ENCODE measurements at places on chromosomes 12 and 14. TPM values are rescaled to one million over a fixed set of nuclear protein-coding genes. Genes with fewer than 3 reads are reported as not detected.

The RBM19 gene
- 18.4 TPM for total RNA-seq

The NOVA1 gene
- 58.3 TPM for total RNA-seq

The TUNAR gene
- total RNA-seq = 5.8 TPM

The PTHLH gene
- total RNA-seq = not detected

The SERPINA9 gene
- total RNA-seq = not detected

The PEBP1 gene
- 266 TPM for total RNA-seq

The ATG14 gene
- 22.6 TPM for total RNA-seq

The CLEC2A gene
- total RNA-seq = not detected

The E2F7 gene
- total RNA-seq = 1.4 TPM

The AMIGO2 gene
- 8.1 TPM for total RNA-seq

The TTC9 gene
- 22.9 TPM for total RNA-seq

The ARMH4 gene
- total RNA-seq = 99.4 TPM

DNA sequence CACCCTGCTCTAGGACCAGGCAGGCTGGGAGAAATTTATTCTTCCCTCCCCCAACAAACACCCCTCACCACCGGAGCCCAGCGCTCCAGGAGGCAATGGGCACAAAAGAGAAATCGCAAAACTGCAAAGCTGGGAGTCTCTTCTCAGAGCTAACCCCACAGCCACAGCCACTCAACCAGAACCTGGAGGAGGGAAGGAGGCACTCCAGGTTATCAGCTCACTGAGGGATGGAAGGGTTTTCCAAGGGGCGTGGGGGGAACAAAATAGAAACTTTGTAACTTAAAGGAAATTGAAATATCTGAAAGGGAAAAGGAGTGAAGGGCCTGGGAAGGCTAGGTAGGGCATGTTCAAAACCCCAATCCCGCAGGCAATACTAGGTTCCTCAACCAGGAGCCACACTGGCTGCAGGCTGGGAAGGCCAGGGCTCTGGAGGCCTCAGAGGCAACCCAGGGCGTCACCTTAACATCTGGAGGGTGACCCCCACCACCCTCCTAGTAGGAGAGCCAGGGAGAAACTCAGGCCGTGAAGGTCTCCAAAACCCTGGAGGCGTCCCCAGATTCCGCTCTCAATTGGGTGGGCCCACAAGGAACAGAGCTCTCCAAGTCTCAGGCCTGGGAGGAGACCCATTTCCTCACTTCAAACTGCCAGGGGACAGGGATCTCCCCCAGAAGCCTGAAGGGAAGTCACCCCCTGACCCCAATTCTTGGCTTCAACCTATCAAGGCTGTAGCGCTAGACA, 3.2 kb downstream of the KDM2B start:
- no peak for DNase-seq

DNA sequence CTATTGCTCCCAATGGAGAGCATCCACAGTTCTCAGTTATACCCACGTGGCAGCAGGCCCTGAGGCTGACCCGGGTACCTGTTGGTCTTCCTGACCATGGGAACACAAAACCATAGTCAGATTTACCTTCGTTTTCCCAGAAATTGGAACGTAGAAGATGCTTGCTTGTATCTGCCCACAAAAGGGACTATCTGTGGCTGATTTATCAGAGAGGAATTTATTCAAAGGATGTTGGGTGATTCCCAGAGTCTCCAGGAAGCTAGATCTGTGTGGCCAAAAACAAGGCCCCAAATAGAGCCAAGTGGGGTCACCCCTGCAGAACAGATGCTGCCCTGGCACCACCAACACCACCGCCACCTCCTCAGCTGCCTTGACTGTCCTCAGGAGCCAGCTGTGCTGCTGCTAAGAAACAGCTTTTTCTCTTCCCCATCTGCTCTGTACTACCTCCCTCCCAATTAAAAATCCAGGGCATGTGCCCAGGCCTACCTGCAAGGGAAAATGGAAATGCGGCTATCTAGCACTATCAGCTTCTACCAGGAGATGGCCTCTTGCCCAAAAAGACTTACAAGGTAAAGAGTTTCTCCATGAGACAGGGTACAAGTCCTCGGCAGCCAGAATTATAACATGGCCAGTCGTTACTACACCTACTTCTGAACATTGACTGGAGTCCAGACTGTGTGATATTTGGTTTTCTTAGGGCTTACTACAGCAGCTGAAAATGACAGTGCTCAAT, 128.6 kb upstream of the PLEKHG7 start:
- DNase-seq = no peak

DNA sequence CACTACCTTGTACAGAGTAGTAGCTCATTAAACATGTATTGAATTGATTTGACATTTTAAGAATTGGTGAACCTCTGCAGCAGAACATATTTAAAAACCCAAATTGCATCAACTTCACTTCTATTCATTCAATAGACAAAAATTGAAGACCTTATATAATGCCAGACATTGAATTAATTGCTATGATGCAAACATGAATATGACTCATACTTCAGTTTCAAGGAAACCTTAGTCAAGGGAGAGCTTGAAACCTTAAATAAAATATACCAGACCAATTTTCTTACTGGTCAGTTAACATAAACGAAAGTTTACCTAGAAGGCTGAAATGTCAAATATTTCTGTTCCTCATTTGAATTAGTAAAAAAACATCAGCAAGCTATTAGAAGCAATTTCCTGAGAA, 5.0 kb upstream of the MGAT4C start:
- no peak for DNase-seq

DNA sequence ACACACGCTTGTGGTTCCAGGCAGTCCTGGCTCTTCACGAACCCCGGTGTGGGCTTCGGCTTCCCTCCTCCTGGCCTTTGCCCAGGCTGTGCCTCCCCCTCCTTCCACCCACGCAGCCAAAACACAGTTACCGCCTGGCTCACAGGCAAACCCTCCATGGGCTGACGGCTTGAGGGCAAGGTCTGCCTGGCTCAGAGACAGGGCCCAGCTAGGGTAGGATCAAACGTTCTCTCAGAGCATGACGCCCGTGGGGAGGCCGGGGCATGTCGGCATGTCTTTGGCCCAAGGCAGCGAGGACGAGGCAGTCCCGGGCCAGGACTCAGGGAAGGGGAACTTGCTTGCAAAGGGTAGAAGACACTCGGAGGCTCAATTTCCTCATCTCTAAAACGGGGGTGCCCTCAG, 2.1 kb downstream of the SLC25A47 start:
- DNase-seq = no peak

DNA sequence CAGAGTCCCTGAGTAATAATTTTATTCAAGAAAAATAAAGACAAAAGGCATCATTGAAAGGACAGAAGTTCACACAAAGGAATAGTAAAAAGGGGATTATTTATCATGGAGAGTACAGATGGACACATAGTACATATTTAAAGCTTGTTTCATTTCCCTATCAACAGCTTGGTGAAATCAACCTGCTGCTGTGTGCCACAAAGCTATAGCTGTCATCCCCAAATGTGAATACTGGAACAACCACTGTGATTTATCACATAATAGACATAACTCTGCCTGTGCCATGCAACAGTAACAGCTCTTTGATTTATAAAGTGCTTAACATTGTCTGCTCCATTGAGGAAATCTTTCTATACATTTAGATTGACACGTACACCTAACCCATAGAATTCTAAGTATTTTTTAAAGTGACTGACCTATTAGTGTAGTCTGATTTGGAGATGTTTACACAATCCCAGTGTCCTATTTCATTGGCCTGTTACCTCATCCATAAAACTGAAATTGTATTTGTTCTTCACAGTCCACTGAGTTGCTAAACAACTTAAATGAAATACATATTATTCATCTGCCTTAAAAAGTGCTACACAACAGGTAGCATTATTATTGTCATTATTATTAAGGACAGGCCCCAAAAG, 3.3 kb downstream of the NEMF start:
- DNase-seq = no peak

DNA sequence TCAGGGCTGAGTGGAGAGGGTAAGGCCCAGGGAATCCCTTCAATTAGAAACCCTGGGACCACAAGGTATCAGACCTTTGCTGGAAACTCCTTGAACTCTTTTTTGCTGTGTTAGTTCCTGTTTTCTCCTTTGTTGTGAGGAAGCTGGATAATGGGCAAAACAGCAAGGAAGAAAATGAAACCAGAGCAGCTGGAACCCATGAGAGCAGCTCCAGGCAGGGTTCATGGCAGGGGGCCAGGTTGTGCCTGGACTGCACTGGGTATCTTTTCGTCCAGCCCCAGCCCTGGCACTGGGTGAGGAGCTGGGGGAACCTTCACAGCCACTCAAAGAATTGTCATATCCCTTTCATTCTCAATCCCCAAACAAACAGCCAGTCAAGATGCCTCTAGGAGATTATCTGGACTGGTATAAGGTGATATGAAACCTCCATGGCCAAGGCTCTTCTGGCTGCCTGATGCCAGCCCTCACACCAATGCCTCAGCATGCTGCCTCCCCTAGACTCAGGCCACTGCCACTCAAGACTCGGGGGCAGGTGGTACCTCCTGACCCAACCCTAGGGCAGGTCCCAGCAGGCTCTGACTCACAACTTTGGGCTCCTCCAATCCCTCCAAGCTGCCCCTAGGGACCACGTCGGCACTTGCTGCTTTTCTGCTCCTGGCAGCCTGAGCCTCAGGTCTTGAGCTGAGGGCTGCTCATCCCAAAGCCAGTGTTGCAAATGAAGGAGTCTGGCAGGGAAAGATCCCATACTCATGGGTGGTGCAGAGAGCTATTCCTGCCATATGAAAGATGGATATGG, 16.5 kb downstream of the FAM186B start:
- no peak for DNase-seq

DNA sequence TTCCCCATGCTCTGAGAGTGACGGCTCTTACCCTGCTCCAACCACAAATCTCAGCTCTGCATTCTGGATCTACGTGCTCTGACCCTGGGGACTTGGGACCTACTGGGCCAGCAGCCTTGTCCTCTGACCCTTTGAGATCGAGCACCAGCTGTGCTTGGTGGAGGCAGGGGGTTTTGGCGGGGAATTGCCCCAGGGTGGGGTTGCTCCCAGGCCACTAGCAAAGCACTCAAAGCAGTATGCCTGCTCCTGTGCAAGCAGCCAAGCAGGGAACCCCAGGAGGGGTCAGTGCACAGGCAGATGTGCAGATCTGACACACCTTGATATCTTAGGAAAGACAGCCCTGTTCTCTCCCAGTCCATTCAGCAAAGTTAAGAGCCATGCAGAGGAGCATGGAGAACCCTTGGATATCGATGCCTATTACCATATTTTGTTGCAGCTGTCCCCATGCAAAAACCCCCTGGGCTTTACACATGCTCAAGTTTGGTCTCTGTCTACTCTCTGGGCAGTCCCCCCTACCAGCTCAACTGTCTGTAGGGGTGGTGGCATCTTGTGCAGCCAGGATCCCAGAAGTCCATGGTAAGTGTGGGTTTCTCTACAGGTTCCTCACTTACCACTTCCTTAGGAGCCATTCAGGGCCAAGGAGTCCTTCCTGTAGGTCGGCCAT, 319.0 kb downstream of the TMTC2 start:
- DNase-seq = no peak

DNA sequence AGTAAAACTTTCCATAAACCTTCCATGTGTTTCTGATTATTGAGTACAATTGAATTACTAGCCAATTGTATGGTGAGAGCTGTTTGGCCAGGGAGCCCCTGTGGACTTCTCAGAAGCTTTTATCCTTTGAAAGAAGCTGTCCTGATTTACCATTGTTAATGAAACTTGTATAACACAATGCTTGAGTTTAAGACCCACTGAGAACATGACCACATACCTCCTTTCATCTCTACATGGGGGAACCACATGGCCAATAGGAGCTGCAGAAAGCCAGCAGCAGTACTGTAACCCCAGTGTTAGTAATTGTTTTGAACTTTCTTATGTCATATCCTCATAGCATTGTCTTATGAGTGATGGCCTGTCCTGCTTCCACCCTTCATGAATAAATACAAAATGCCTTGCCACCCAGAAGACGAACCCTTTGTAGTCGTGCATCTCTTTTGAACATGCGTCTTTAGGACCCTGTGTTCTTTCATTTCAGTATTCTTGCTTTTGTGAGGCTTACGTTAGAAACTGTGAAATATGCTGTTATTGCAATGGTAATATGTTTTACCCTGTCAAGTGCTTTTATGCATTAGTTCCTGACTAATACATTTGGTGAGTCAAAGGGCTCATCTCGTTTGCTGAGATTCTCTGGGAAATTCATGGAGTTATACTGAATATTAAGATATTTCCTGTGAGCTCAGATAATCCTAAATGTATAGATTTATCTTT, 815.7 kb downstream of the NRXN3 start:
- DNase-seq = no peak

DNA sequence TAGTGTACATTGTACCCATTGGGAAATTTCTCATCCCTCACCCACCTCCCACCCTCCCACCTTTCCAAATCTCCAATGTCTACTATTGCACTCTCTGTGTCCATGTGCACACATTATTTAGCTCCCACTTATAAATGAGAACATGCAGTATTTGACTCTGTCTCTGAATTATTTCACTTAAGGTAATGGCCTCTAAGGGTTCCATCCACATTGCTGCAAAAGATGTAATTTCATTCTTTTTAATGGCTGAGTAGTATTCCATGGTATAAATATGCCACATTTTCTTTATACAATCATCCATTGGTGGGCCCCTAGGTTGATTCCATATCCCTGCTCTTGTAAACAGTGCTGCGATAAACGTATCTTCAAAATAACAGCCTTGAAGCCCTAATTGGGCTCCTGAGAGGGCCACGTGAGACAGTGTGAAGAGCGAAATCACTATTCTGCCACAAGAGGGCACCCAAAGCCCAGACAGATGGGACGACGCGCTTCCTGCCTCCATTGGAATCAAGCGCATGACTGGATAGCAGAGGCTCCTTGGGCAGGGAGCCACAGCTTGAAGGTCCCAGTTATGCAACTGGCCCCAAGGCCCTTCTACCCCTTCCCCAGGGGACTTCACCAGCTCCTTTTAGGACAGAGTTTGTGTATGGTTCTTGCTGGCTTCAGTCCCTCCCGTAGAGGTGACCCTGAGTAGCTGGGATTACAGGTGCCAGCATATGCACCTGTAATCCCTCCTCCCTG, 21.3 kb upstream of the CD27 start:
- DNase-seq = peak; percentile 39

GRCh38 chr14:69715725-69716477, 51.0 kb upstream of the SRSF5 start:
- peak; percentile 19 for DNase-seq

- no peak for DNase-seq
These were observed 1.1 kb upstream of the RIOX1 start for GRCh38 chr14:73489481-73490175.

DNA sequence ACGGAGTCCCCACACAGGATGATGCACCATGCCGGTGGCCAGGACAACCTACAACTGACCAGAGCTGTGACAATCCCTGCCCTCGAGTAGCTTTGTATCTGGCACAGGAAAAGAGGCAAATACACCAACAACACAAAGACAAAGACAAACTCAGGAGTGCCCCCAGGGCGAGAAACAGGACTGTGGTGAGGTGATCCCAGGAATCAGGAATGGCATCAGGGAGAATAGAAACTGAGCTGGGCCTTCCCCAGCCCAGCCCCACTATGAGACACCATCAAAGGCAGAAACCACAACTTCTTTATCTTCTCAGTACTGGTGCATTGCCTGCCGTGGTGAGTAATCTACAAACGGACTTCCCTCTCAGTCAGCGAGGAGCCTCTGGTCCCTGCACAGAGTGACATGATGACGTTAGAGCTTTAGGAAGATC, 157.7 kb downstream of the TTC7B start:
- no peak for DNase-seq

GRCh38 chr12:67885375-67886169, 103.7 kb upstream of the IFNG-AS1 start:
- DNase-seq = no peak

Data from occipital lobe (tissue), 3 donors.